Lung (tissue), 17 donors: ENCODE measurements at places on chromosomes 16 and 17.

GRCh38 chr16:49148410-49148809 lies 133.2 kb downstream of the CBLN1 start:
- DNase-seq, result no peak

DNA sequence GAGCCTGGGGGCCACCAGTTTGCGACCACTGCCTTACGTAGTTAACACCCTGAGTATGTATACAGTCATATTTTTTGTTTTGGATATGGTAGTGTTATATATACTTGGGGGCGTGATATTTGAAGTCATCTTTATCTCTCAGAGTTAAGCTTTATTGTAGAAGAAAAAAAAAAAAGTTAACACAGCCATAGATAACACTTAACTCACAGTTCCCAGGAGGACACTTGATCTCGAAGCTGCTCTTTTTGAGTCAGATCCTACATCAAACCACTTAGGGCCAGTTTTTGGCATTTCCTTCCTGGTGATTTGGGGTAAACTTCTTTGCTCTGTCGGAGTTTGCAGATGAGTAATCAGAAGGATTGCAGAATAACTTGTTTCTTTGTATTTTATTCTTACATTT lies 5.8 kb downstream of the ITPRIPL2 start:
- no peak for DNase-seq

- no peak for DNase-seq
These were observed 11.8 kb downstream of the TEX14 start for GRCh38 chr17:58680038-58680369.

- DNase-seq, result peak; percentile 84
These were observed 13.4 kb downstream of the MFSD6L start for GRCh38 chr17:8785547-8786413.

DNA sequence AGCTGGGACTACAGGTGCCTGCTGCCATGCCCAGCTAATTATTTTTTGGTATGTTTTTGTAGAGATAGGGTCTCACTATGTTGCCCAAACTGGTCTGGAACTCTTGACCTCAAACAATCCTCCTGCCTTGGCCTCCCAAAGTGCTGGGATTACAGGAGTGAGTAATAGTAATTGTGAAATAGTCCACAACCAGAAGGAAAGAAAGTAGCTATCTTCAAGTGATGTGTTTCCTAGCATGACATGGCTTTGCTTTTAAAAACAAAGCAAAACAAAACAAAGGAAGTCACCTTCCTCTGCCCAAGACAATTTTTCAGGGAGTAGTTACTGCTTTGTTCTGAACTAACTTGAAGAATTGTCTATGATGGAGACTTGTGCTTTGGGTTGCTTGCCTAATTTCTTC lies 27.0 kb downstream of the ATP6V0A1 start:
- DNase-seq, result no peak

GRCh38 chr17:14366199-14366598 lies 65.3 kb downstream of the HS3ST3B1 start:
- DNase-seq, result no peak

- DNase-seq, result no peak
These were observed 82.2 kb downstream of the MRM3 start for GRCh38 chr17:864315-864714.

DNA sequence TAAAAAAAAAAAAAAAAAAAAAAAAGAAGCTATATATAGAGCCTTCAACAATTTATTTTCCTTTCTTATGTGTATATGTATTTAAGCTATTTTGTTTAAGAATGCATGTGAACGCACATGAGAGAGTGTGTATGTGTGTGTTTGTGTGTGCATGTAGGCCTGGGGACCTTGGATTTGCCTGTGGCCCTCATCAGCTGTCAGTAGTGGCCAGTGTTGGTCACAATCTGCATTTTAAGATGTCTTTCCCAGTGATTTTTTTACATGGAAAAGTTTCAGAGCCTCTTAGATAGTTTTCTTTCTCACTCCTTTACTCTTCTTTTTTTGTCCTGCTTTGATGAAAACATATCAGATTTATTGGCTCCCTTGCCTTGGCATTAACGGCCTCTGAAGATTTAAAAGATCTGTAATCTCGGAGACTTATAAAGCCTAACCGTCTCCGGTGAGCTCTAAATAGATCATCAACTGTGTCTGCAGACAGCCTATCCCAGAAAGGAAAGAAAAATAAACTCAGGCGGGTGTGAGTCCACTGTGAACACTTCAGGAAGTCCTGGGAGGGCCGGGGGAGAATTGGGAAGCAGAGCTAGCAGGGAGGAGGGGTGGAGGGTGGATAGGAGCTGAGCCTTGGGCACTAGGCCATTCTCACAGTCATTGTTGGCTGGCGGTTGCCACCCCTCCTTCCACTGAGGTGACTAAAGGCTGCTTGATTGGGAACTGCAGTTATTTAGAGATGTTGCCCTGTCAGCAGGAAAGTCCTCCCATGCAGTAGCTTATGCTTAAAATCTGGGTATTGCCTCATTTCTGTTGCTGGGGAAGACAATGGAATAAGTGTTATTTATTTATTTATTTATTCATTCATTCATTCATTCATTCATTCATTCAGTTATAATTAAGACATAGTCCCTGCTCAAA lies 86.8 kb downstream of the WWP2 start:
- peak; percentile 91 for DNase-seq

- DNase-seq, result peak; percentile 5
These were observed 484.9 kb upstream of the WSB1 start for GRCh38 chr17:26809033-26809432.

DNA sequence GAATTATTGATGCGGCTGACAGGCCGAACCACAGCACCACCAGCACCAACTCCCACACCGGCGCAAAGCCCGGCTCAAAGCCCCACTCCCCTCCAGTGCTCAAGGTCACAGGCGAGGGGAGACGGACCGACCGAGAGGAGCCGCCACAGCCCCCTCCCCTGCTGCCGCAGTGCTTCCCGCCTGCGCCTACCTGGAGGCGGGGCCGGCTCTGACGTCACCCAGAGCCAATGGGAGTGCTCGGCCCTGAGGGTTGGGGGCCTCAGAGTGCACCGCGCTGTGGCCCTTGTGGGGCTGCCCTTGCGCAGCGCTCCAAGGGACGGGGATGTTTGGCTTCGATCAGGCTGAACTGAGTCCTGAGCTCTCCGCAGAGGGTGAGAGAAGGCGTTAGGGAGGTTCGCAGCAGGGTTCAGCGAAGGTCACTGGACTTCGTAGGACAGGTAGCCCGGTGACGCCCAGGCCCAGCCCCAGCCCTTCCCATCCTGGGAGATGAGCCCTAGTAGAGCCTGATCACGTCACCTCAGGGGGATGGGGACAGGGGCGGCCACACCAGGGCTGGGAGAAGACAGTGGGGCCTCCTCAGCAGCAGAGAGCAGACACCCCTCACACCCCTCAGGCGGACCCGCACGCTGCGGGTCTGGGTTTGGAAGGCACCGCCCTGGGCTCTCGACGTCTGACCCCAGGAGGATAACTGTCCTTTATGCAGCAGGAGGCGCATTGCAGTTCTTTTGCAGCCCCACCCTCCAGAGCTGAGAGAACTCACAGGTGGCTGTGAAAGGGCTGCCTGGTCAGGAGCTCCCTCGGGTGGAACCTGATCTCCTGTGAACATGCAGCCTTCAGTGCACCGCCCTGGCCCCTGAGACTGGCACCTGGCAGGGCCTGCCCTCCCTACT lies 1.5 kb downstream of the NDRG4 start:
- DNase-seq, result peak; percentile 53

- DNase-seq, result no peak
These were observed 7.9 kb upstream of the C17orf58 start for GRCh38 chr17:68004201-68004600.

- DNase-seq, result no peak
These were observed 487.4 kb upstream of the SOX9 start for GRCh38 chr17:71633391-71633849.

- no peak for DNase-seq
These were observed 8.7 kb upstream of the KREMEN2 start for GRCh38 chr16:2955438-2955778.

GRCh38 chr16:47461598-47462266 lies 601 bp downstream of the PHKB start:
- peak; percentile 69 for DNase-seq

DNA sequence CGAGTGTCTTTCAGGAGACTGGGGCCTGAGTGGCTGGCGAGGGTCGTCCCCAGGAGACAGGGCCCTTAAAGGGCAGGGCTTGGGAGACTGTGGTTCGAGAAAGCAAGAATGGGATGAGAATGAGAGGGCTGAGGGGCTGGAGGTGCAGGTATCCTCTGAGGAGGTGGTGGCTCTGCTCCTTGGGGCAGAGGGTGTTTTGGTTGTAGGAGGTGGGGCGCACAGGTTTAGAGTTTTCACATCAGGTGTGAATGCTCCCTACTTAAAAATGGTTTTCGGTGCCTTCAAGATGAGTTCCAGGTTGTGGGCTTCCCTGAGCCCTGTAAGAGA lies 430 bp downstream of the BCAS3 start:
- no peak for DNase-seq

GRCh38 chr16:85152414-85153030 lies 40.2 kb upstream of the CIBAR2 start:
- DNase-seq, result no peak

DNA sequence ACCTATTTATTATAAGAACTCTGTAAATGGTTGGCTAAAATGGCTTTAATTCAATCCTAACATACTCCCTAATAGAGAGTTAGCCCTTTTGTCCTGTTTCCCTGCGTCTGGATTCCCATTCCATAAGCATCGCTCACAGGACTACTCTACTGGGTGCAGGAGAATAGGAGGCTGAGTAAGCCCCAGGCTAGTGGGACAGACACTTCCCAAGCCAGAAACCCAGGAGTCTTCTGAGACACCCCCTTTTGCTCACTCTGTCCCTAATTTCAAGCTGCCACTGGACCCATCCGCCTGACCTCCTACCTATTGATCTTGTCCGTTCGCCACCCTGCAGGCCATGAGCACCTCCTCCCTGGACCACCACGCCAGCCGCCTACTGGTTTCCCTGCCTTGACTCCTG lies 16.7 kb upstream of the TOB1 start:
- DNase-seq, result no peak

DNA sequence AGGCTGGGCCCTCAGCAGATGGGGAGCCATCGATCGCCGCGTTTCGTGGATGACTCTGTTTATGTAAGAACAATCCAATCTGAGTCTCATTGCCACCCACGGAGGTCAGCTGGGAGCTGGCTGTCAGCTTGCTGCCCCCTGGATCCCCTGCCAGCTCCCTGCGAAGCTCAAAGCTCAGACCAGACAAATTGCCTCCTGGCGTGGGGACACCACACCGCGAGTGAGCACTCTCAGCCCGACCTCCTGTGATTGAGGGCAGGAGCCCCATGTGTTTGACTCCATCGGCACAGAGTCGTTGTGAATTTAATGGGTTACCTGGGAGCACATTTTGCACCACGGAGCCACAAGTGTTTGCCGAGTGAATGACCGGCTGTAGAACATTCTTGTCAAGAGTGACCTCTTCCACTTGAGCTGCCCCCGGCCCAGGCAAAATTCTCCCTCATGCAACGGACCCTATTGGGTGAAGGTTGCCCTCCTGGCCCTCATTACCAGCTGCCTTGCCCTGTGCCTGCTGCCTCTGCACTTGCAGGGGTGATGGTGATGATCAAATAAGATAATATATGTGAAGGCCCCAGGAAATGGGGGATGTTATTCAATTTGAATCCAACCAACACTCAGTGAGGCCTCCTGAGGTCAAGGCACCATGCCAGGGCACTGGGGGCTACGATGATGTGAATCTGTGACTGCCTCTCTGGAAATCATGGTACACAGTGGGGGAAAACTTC lies 7.6 kb upstream of the GFAP start:
- DNase-seq, result no peak

- no peak for DNase-seq
These were observed 2.5 kb upstream of the SLC13A2 start for GRCh38 chr17:28470914-28471366.

DNA sequence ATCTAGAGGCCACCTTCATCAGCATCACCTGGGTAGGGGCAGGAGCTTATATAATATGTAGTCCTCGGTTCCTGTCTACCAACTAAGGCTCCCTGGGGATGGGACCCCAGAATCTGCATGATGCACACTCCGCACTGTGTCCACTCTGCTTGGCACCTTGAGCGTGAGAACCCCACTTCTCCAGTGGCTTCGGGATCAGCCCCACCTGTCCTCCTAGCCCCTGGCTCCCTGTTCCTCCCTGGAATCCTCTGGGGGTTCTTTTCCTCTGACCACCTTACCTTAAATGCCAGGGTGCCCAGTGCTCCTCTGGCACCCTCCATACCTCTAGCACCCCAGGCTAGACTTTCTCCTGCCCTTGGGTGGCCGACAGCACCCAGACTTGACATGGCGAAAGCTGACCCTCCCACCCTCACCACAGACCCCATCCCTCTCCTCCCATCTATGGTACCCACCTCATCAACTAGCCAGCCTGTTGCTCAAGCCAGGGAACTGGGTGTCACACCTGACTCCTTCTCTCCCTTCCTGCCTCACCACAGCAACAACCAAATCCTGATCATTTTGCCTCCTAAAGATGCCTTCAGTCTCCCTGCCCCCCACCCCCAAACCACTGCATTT lies 2.8 kb upstream of the NXPH3 start:
- no peak for DNase-seq

DNA sequence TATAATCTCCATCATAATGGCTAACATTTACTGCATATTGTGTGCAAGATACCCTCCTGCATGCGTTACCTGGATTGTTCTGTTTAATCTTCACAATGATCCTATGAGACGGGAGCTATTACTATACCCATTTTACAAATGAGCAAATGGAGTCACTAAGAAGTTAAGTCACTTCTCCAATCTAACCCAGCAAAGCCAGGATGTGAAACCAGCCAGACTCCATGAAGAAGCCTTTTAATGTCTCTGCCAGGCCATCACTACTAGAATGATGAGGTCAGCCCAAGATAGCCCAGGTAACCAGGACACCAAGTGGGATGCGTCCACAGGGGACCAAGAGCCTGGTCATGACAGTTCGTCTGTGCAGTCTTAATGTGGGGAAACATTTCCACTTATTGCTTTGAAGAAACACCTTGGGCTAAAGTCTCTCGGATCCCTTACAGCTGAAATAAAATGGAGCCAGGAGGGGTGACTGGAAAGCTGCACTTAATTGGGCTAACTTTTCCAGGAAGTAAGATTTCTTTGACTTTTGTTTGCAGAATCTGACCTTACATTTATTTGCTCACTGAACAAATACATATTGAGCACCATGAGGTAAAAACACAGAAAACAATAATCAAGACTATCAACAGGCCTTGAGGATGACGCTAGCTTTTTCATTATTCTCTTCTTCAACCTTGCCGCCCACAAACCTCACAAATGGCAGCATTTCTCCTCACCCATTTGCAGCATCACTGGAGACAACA lies 926 bp upstream of the SHCBP1 start:
- no peak for DNase-seq

GRCh38 chr17:66451188-66452149 lies 149.1 kb downstream of the PRKCA start:
- no peak for DNase-seq

- no peak for DNase-seq
These were observed 83.9 kb upstream of the CIBAR2 start for GRCh38 chr16:85195900-85196772.

DNA sequence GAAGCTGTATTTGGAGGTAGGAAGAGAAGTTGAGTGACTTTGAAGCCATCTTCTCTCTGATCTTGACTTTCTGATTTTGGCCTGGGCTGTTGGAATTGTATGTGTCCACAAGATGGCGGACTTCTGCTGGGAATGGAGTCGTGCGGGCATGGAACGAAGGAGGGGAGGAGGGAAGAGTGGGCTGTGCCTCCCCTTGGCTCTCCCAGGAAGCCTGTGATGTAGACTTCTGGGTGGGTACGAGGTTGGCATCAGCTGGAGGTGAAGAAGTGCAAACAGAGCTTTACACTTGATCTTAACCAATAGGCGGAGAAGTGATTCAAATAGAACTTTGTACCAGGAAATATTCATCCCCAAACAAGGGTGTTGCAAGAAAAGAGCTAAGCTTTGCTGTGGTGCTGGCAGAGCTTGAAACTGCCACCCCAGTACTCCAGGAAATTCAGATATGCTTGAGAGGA lies 7.4 kb upstream of the TMEM220 start:
- DNase-seq, result peak; percentile 76

GRCh38 chr17:78134899-78135385 lies 4.4 kb downstream of the TMC8 start:
- DNase-seq, result no peak
